ENCODE measurements at places on chromosomes 5 and 9.

- DNase-seq: no peak
Measured at GRCh38 chr5:154502180-154502579, 24.2 kb upstream of the HAND1 start.

- DNase-seq: no peak
Measured at GRCh38 chr9:28502741-28503140, 929.5 kb upstream of the C9orf72 start.

GRCh38 chr5:142382186-142382585 is 57.4 kb upstream of the SPRY4 start:
- no peak for DNase-seq

DNA sequence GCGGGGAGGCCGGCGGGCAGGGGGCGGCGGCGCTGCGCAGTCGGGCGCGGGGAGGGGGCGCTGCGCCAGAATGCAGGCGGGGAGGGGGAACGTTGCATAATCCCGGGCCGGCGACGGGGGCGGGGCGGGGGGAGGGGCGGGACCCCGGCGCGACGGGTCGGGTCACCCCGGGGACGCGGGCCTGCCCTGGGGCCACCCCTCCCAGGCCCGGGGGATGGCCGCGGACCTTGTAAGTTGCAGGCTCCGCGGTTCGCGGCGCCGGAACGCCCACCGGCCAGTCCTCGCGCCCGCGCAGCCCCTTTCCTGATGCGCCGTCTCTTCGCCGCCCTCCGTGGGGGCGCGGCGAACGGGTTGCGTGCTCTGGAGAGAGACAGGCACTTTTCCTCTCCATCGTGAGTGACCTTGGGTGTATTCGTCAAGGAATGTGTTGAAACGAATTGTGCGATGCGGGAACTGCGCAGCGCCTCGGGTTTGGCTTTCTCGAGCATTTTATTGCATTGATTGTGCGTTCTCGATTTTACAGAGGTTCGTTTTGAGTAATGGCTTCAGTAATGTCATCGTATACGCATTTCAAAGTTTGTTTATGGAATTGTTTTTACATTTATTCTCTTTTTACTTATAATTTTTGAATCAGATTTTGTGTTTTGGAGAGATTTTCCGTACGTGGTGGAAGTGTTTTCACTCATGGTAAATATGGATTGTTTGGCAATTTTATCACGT is 802 bp downstream of the SPIN1 start:
- peak; percentile 59 for DNase-seq

- peak; percentile 18 for DNase-seq
Measured at GRCh38 chr9:113876151-113876992, at the start of gene ZNF618. Gene ZNF618 (plus strand): TSS chr9:113876309. CDS start chr9:113876381, 72 bp downstream.

- no peak for DNase-seq
Measured at GRCh38 chr5:95712347-95712958, 18.7 kb upstream of the RHOBTB3 start.

DNA sequence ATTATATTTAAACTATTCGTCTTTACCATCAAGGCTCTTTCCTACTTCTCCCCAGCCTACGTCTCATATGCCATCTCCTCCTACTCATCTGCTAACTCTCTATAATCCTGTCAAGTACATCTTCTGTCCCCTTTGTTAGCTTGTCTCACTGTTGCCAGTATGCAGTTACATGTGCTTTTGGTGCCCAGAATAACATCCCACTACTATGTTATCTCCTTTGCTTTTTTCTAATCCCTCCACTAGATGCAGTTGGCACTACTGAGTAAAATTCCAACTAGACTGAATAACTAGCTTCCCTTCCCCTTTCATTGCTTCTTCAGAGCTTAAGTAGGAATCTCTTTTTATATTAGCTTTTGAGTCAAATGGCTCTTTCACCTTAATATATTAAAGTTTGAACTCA is 3.0 kb upstream of the ARRDC3 start:
- no peak for DNase-seq

GRCh38 chr5:64184832-64185231 is 19.2 kb downstream of the RNF180 start:
- no peak for DNase-seq

DNA sequence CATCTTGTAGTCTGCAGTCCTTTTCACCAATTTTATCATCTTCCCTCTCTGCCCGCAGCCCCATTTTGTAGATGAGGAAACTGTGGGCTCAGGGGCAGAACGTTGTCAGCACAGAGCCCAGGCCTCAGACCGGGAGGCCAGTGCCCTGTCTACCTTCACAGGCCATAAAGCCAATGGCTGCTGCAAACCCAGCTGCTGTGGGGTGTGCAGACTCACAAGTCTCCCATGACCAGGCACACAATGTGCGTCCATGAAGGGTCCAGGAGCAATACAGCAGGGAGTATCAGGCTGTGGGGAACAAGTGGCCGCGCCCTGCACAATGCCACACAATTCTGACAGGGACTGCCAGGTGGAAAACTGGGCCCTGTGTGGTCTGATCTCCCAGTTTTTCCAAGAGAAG is 71.0 kb downstream of the COL23A1 start:
- no peak for DNase-seq

Data from head of caudate nucleus (tissue), 42 donors.